ENCODE measurements at places on chromosomes 1 and 21.

- no peak for DNase-seq
These were observed 154.6 kb downstream of the SLC30A10 start for GRCh38 chr1:219773775-219774174.

- no peak for DNase-seq
These were observed 40.3 kb downstream of the TAS1R2 start for GRCh38 chr1:18819203-18819602.

GRCh38 chr1:204507317-204508105, 8.7 kb upstream of the MDM4 start:
- peak; percentile 61 for DNase-seq

GRCh38 chr1:3029991-3030662, 8.9 kb downstream of the ACTRT2 start:
- no peak for DNase-seq

DNA sequence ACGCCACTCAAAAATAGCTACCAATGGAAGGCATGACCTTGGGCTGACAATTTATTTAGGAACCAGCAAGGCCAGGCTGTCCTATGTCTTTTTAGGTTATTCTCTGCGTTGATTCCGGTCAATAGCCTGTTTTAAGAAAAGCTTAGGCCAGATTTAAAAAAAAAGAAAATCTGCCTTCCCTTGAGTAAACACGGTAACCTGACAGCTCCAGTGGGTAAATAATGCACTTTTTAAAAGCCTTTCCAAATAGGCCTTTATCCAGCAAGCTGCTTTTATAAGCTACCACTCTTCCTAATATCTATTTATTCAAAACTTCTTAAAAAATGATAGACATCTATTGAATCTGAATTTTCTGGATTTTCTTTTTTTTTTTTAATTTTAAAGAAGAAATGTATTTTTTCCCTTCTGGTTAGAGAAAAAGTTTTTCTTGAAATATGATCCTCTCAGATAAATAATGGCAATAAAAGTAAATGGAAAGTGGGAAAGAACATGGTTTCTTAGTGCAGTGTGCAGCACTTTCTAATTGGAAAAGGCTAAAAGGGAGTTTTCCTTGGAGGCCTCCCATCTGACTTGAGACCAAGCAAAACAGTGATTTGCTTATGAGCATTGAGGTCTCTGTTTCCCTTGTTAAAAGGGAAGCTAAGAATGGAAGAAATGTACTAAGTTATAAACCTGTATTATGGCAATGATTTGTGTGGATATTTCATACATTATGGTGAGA, 281.0 kb upstream of the RUNX1 start:
- no peak for DNase-seq

DNA sequence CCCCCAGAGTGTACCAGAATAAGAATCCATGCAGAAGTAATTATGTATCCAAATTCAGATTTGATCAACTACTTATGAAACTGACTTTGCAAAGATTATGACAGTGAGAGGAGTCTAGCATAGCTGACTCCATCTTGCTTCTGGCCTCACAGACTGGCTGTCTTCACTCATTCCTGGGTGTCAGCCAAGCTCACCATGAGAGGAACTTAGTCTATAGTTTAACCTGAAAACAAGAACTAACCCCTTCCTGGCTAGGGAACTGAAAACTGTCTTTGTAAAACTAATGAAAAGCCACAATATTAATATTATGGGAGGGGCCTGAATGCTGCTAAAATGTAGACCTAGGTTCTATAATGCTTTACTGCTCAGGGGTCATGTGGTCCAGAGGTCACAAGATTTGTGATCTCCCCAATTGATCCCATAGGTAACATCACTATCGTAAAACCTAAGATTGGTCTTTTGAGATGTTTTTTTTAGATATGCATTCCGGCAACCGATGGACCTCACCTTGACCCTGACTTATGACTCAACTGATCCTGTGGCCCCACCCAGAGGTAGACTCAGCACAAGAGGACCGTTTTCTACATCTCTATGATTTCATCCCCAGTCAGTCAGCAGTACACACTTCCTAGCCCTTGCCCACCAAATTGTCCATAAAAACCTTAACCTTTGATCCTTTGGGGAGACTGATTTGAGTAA, 55.2 kb downstream of the ATP1B1 start:
- DNase-seq = no peak

- DNase-seq = no peak
These were observed 36.5 kb upstream of the DNASE2B start for GRCh38 chr1:84361796-84362195.

- no peak for DNase-seq
These were observed 473.3 kb downstream of the NEGR1 start for GRCh38 chr1:71809085-71809484.

DNA sequence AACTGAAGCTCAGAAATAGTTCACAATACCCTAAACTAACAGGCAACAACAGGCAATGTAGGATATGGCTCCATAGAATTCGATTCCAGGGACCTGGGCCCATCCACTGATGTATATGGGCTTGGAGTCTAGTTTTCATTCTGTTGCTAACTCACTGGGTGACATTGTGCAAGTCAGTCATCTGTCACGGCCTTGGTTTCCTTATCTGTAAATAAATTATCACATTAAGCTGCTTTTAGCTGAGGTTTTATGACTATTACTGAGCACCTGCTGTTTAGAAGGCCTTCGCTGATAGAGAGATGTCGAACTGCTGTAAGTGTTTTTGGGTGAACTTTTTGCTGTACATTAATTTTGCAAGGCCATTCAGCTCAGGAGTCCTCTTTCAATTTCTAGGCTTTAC, 22.9 kb upstream of the ERO1B start:
- DNase-seq = no peak

DNA sequence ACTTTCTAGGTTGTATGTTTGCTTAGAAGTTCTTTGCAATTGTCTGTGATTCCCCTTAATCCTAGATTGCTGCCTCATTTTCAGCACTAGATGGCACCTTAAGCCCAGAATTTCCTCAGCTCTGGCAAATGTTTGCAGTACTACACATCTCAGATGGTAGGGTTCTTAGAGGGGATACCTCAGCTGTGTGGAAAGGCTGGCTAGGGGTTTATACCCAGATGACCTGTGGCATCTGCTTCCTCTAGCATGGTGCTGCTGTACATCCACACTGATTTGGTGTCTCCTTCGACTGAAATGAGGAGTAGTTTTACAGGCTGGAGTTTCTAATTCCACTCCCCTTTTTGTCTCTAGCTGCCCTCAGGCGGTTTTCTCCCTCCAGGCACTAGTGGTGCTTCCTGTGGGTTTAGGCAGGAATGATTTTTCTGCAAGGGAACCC, 23.5 kb downstream of the ASB17 start:
- DNase-seq = peak; percentile 39

DNA sequence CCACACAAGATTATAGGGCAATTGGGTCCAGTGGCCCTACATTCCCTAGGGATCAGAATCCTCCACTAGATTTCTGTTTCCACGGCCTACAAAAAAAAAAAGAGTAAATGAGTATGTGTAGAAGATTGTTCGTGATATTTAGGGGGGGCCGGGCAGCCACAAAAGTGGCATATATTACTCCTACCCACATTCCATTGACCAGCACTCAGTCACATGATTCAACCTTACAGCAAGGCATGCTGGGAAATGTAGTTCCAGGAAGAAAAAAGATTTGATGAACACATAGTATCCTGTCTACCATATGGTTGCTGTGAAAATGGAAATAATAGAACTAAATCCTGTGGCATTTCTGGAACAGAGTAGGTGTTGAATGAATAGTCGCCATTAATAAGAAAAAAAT, 43.4 kb upstream of the GJB5 start:
- no peak for DNase-seq

DNA sequence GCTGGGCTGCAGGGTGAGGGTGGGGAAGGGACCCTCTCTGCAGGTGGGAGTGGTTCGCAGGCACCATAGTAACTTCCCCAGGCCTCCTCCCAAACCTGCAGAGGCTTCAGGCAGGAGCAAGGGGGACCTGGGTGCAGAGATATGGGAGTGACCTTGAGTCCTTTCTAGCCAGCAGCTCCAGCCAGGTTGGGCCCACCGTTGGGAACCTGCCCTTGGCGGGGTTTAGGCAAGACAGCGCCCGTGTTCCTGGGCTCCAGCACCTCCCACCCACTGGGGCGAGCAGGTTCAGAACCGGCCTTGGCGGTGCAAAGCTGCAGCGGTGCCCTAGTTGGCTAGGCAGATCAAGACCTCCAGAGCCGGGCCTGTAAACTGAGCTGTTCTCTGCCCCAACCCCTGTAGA, 2.2 kb upstream of the PRDM16 start:
- DNase-seq = no peak

DNA sequence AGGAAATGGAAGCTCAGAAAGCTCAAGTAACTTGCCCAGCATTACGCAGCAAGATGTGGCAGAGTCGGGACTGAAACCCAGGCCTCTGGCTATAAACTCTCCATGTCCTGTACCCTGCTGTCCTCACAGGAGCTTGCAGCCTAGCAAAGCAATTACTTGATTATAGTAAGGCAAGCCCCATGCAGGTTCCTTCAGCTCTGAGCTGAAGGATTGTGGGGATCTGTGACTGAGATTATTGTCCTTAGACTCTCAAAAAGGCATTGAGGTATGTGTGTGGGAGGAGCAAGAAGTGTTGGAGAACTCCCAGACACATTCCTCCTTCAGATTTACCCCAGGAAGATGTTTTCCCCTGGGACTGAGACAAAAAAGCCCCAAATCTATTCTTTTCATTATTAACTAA, 124.0 kb upstream of the SPATA6 start:
- DNase-seq = no peak

DNA sequence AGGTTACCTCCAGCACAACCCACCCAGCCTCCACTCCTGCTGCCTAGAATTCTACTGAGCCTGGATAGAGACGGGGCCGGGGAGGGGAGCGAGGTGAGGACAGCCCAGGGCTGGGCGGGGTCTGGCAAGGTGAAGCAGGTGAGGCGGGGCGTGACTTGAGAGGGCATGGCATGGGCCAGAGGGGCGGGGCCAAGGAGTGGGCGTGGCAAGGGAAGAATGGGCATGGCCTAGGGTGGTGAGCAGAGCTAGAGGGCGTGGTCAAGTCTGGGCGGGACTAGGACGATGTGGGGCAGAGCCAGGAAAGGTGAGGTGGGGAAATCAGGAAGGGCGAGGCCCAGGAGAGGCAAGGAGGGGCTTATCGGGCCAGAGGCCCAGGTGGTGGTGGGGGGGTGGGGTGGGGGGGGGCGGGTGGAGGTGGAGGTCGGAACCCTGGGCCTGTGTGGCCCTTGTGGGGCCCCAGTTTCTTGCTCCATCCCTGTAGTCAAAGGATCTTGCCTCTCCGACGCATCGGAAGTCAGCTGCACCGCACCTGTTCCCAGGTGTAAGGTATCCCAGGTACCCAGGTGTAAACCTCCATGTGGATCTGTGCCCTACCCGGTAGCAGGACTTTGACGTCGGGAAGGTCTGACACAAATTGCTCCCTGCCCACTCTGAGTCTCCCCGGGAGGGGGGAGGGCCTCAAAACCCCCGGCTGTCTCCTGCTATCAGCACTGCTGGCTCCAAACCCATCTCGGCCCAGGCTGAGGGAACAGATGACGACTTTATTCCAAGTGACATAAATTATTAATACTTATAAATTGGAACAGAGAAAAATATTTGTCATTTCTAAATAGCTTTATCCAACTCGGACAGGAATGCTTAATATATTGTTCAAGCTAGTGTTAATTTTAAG, 32.9 kb upstream of the UTS2 start:
- DNase-seq = no peak

DNA sequence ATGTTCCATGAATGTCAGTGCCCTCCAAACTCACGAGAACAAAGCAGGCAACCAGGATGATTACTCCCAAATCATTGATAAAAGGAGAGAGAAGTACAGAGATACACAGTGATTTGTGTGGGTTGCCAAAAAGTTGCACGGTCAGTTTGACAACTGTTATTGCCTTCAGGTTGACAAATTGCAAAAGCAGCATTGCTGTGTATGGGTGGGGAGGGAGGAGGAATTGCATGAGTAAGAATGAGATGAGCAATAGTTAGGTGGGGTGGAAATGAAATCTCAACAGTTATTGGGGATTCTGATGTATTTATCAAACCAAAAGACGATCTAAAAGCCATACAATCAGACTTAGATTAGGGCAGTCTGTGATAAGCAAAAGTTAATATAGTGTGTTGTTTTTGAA, 93.7 kb downstream of the NTMT2 start:
- no peak for DNase-seq

- DNase-seq = no peak
These were observed 102.6 kb upstream of the ZNF644 start for GRCh38 chr1:91124290-91124985.

GRCh38 chr1:247551721-247552120, 2.8 kb downstream of the GCSAML start:
- DNase-seq = peak; percentile 14

DNA sequence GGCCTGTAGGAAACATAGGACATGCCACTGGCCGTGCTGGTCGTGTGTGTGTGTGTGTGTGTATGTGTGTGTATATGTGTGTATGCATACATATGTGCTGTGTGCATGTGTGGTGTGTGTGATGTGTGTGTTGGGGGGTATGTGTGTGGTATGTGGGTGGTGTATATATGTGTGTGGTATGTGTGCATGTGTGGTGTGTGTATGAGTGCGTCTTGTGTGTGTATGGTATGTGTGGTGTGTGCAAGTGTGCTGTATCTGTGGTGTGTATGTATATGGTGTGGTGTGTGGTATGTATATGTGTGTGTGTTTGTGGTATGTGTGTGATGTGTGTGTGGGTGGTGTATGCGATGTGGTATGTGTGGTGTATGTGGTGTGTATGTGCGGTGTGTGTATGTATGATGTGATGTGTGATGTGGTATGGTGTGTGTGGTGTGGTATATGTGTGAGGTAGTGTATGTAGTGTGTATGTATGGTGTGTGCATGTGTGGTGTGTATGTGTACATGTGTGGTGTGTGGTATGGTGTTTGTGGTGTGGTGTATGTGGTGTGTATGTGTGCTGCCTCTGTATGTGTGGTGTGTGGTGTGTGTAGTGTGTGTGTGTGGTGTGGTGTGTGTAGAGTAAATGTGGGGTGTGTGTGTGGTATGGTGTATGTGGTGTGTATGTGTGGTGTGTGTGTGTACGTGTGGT, 120.8 kb upstream of the CACHD1 start:
- DNase-seq = no peak

- DNase-seq = no peak
These were observed 2.8 kb upstream of the USP1 start for GRCh38 chr1:62433861-62434617.

DNA sequence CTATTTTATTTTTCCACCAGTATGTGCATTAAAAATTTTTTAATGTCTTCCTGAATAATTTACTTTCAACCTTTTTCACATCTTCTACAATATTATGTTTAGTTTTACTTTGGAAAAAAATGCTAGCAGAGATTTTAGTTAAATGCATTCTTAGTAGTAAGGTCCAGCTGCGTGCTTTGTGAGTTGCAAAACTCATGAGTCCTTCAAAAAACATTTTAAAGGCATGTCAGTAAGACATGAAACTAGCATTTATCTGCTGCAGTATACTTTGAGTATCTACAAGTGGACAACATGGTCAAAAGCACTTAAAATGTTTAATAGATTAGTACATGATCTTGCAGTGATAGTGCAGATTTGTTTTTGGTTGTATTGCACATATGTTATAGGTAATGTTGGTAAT, 139.0 kb downstream of the HS2ST1 start:
- DNase-seq = no peak

DNA sequence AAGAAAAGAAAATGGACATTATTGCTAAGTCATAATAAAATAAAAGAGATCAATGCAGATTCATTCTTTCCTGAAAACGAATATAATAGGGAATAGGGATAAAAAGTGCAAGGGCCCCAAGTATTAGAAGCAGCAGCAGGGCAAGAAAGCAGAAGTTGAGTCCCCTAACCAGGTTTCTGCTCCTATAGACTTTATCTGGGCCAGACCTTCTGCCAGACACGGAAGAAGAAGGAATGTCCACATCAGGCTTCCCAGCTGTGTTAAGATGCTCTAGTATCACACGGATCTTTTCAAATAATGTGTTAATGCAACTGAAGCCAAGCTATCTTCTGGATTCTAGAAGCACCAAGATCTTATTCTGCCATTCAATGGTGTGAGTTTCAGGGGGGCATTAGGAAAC, 26.9 kb downstream of the CD244 start:
- DNase-seq = no peak
